T follicular helper cell (primary cell): ENCODE measurements at places on chromosomes 5 and 9.

DNA sequence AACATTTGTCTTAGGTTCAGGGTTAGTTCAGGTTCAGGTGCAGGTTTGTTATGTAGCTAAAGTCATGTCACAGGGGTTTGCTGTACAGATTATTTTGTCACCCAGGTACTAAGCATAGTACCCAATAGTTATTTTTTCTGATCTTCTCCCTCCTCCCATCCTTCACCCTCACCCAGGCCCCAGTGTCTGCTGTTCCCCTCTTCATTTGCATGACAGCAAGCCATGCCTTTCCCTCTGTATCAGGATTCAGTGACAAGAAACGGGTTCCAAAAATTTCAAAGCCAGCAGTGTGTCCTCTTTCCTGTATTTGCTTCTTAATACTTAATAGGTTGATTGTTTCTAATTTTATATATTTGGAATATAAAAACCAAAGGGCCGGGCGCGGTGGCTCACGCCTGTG is 330.8 kb upstream of the SGCD start:
- DNase-seq = no peak

DNA sequence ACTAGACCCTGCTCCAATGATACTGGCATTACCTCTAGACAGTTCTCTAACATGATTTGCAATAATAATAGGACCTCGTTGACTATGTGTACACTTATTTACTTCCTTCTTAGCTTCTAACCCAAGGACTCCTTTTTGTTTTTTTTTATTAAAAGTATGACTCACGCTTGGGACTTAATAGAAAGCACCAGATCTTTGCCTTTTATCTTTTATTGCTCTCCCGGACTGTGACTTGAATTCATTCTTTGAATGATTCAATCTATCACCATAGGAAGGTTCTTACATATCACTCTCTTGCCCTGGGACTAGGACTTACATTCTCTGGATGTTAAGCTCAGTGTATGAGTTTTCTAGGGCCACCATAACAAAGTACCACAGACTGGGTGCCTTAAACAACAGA is 9.0 kb downstream of the C9 start:
- no peak for DNase-seq

DNA sequence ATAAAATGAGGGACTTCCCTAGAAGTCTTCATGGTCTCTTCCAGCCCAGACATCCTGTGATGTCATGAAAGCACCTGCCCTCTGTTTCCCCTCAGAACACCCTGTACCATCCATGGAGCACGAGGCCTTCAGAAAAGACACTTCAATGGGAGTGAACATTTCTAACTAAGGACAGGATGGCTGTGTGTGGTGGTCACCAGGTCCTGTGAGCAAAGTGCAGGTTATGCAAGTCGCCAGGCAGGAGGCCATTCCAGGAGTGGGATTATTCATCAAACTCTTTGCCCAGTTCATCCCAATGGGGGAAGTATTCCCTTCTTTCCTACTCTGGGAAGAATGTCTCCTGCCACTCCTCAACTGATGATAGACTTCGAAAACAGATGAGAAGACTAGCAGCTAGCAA is 80.5 kb downstream of the SLC1A3 start:
- DNase-seq = no peak

- DNase-seq = no peak
Measured at GRCh38 chr5:156326718-156327259, at the start of gene SGCD. Gene SGCD (plus strand): TSS chr5:156327164.

- DNase-seq = no peak
Measured at GRCh38 chr9:25129537-25129936, 548.7 kb downstream of the TUSC1 start.
